Stimulated activated CD4-positive, alpha-beta T cell treated with anti-CD3 and anti-CD28 coated beads, TNF-alpha, amount 100 ng/mL, for 48 hours (primary cell): ENCODE measurements at places on chromosomes 6 and 20.

DNA sequence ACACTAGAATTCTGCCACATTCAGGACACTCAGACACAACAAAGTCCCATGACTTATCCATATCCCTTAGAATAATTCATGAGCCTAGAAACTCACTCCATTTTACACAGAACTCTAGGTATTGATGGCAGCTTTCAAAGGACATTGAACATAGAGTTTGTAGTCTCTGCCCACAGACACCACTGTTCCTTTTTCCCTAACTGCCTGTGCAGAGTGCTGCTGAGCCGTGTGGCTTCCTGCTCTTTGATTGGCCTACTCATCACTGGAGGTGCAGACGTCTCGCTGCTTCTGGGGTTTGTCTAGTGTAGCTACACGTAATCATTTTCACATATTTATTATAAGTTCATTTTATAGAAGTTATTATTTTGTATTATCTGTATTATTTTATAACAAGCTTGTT, 407.6 kb downstream of the PREX1 start:
- DNase-seq: no peak

GRCh38 chr6:84554074-84554473, 210.3 kb downstream of the TBX18 start:
- DNase-seq: no peak

- DNase-seq: no peak
Measured at GRCh38 chr6:44171899-44172546, 13.4 kb downstream of the CAPN11 start.

DNA sequence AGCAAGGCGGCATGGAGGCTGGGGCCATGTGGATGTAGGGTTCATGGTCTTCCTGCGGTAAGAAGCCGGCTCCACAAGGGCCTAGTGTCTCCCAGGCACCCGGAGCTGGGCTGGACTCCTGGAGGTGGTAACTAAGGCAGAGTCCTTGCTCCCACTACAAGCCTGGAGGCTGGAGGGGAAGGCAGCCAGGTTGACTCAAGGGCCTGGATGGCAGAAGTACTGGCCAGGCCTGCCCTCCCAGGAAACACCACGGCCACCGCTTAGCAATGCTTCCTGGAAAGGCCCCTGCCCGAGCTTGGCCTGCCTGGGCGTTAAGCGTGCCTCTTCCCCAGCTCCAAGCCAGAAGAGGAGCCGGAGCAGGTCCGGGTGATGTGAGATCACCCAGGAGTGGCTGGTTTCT, 182.0 kb downstream of the ZDHHC14 start:
- no peak for DNase-seq

DNA sequence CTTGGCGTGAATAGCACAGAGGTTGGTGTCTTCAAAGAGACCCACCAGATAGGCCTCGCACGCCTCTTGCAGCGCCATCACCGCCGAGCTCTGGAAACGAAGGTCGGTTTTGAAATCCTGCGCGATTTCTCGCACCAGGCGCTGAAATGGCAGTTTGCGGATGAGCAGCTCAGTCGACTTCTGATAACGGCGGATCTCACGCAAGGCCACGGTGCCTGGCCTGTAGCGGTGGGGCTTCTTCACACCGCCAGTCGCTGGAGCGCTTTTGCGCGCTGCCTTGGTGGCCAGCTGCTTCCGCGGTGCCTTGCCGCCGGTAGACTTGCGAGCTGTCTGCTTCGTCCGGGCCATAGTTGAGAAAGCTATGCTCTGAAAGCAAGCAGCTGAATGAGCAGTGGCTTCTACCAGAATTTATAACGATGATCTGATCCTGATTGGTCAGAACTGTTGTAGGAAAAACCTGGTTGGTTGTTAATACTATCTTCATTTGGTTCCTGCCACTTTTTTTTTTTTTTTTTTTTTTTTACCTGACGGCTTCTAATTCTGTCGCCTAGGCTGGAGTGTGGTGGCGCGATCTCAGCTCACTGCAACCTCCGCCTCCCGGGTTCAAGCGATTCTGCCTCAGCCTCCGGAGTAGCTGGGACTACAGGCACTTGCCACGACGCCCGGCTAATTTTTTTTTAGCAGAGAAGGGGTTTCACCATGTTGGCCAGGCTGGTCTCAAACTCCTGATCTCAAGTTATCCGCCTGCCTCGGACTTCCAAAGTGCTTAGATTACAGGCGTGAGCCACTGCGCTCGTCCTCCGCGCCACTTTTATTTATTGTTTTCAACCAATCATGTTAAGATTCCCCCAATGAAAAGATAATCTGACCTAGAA, 21.5 kb downstream of the OR2B2 start:
- DNase-seq: peak; percentile 76

GRCh38 chr6:63709148-63709547, 73.5 kb downstream of the PHF3 start:
- no peak for DNase-seq

DNA sequence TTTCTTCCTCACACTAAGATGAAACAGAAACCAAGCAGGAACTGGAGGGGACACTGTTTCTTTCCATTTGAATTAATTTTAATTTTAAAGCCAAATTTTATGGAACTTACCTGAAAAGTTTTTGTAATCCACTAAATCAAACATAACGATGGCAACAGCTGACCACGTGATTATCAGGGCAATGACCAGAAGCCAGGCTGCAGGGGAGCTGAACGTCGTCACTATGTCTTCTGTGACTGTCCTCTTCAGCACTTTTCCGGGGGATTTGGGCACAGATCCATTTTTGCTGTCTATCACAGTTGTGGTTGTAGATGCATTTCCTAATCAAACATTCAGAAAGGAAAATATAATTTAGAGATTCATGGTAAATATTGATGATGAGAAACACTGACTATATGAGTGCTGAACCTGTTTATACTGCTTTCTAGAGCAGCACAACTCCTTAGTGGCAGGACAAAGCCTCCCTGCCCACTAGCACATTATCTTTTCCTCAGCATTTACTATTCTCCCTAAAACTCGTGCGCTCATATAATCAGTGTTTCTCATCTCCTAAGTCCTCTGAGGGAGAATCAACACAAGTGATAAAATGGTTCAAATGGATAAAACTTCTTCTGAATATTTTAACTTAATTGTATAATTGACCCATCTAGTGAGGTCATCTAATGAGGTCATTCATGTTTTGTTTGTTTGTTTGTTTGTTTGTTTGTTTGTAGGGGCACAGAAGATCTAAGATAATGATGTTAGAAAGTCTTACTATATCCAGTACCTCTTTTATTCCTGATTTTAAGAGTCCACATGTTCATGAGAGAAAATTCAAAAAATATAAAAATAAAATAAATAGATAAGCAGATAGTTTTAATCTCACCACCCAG, 65.7 kb downstream of the TRDN start:
- no peak for DNase-seq

- DNase-seq: no peak
Measured at GRCh38 chr6:142822383-142822782, 122.6 kb downstream of the HIVEP2 start.

GRCh38 chr6:118704915-118705314, 53.5 kb upstream of the CEP85L start:
- no peak for DNase-seq

DNA sequence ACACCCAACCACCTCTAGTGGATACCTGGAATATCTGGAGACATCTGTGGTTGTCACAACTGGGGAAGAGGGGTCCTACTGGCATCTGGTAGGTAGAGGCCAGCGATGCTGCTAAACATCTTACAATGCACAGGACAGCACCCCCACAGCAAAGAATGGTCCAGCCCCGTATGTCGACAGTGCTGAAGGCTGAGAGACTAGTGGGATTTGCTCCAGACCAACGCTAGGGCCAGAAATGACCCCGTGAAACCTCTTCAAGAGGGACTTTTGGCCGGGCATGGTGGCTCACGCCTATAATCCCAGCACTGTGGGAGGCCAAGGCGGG, 7.2 kb downstream of the PREX1 start:
- DNase-seq: no peak

GRCh38 chr20:19249106-19249879, 36.9 kb downstream of the SLC24A3 start:
- no peak for DNase-seq

DNA sequence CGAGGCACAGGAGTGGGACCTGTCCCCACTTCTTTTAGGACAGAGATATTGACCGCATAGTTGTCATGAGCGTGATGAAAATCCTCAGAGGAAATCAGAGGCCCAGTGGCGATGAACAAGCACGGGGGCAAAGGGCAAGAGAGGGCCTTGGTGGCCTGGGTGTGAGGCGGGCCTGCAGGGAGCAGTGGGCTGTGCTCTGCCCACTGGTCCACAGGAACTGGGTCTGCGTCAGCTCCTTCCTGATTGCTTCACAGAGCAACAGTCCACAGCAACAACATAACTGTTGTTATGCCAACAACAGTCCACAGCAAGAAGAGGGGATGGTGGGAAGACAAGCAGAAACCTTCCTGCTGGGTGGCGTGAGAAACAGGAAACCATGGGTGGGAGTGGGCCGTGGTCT, 335.6 kb downstream of the ZFAND3 start:
- no peak for DNase-seq

DNA sequence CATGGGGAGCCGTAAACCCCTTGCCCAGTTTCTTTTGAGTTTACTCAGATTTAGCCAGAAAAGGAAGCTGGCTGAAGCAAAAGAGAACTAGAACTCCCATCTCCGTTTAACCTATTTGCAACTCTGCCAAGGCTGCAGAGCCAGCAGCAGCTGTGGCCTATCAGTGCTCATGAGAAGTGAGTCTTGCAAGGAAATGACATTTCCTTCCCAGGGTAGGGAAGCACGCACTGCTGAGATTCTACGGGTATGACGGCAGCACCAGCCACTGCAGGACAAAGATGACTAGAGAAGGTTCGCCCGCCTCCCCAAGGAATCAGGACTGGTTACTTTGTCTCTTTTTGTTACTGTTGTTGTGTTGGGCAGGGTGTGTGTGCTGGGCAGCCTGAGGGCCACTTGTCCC, 47.6 kb downstream of the PPP1R3G start:
- no peak for DNase-seq

- DNase-seq: peak; percentile 44
Measured at GRCh38 chr20:44990425-44990824, 24.1 kb downstream of the STK4 start.

GRCh38 chr6:86030875-86031274, 388.2 kb upstream of the SYNCRIP start:
- no peak for DNase-seq

DNA sequence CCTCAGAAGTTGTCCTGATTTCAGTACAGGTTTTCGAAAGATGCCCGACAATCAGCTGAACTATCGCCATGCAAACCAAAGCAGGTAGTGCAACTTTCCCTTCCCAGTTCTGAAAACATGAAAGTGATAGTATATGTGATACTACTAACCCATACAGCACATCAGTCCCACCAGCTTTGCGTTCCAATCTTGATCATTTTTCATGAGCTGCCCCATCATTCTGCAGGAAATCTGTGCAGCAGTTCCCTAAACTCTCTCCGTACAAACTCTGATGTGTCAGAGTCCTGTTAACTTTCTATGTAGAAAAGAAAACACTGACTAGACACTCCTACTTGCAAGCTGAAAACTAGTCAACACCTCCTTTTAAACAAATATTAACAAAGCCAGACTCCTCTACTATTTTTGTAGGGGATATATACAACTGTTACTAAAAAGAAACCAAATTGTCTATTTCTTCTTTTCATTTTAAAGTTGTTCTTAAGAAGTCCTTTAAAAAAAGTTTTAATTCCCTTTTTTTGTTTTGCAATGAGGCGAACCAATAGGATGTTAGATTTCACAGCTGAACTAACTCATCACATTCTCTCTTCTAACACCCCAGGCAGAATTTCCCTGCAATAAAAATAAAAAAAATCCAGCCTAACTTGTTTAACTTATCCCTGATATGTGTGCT, 99.6 kb upstream of the DST start:
- DNase-seq: no peak

GRCh38 chr6:22828179-22829062, 259.1 kb downstream of the HDGFL1 start:
- no peak for DNase-seq

DNA sequence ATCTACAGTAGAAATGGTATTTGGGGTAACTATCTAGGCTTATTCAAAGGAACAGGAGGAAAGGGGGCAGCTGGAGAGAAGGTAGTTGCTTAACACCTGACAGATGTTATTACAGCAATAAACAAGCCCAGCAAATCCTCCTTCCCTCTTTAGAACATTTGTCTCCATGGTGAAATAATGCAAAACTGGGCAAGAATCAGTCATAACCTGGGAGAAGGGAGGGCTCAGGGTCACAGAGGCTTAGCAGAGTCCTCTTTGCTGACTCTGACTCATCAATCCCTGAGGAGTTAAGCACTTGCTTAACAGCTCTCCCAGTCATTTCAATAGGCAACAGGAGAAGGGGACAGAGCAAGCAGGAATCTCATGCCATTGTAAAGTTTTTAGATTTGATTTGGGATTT, 230.3 kb downstream of the IBTK start:
- DNase-seq: no peak

- DNase-seq: no peak
Measured at GRCh38 chr6:33996120-33996475, 149.8 kb downstream of the GRM4 start.

GRCh38 chr6:45746046-45746445, 269.6 kb downstream of the CLIC5 start:
- DNase-seq: no peak

- DNase-seq: no peak
Measured at GRCh38 chr6:132498638-132499037, 14.3 kb downstream of the STX7 start.

- no peak for DNase-seq
Measured at GRCh38 chr6:121435444-121436069, at the start of gene GJA1. Gene GJA1, plus strand, starts transcription at chr6:121435646. Its CDS starts 11,202 bp downstream, at chr6:121446848.

DNA sequence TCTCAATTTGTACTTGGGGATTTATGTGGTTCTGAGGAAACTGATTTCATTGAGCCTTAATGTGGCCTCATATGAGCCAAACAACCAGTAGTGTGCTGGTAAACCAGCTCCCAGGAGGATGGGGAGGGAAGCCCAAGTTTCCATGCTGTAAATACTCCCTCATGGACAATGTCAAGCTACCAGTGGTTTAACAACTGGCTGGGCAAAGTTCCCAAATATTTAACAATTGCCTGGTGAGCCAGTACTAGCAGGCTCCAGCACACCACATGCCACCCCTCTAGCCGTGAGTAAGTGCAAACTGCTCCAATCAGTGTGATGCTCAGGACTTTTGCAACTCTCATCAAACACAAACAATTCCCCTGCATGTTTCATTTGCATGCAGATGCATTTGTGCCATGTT, 19.2 kb upstream of the CDKN1A start:
- DNase-seq: no peak

- peak; percentile 51 for DNase-seq
Measured at GRCh38 chr6:37048851-37049757, 43.6 kb downstream of the FGD2 start.

- DNase-seq: no peak
Measured at GRCh38 chr6:54245265-54245664, 63.0 kb upstream of the TINAG start.
